ENCODE measurements at places on chromosomes 2 and 18. TPM values are rescaled to one million over a fixed set of nuclear protein-coding genes. Genes with fewer than 3 reads are reported as not detected.

DNA sequence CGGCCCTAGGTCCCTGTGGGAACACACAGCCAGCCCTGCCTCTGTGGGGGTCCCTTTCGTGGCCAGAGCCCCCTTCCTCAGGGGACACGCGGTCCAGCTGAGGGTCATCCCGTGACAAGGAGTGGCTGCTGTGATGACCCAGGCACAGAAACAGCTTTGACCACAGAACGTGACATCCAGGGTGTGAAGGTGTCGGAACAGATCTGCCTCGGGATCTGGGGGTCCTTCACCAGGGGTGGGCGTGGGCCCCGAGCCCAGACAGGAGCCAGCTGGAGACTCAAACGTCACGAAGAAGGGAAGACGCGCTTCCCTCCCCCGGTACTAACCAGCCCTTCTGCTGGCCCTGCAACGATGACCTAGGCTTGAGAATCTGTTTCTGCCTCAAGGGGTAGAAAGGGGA is 75.9 kb downstream of the NFATC1 start:
- H3K27ac ChIP-seq, result no peak overlapping the region
- no peaks in the 10 kb centered on the region for H3K36me3 ChIP-seq
- no peak overlapping the region for H3K4me3 ChIP-seq
- DNase-seq, result no peak

- H3K36me3 ChIP-seq, result no peaks in the 10 kb centered on the region
- DNase-seq, result peak; percentile 73
- no peaks in the 10 kb centered on the region for H3K27me3 ChIP-seq
These were observed 103.1 kb downstream of the MSTN start for GRCh38 chr2:189959450-189959849.

DNA sequence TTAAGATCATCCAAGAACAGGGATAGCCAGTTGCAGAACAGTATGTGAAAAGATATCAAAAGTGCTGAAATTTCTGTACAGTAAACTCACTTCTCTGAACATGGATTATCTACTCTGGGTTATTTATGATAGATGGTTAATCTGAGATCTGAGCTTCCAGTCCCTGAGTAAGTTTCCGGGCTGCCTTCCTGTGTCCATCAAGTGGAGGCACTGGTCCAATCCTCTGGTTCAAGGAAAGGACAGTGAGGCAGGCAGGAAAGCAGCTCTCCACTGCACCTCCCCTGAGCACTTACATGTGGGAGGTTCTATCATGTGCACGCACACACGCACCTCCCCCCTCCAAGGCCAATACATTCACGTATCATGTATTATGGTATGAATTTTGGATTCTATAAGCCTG is 32.5 kb downstream of the GPR45 start:
- H3K4me1 ChIP-seq, result no peaks in the 10 kb centered on the region
- H3K27me3 ChIP-seq, result no peaks in the 10 kb centered on the region
- no peak for DNase-seq

The YPEL5 gene
- total RNA-seq, result 26.2 TPM

The FAM237A gene
- total RNA-seq, result not detected
